ENCODE measurements at places on chromosomes 6 and 20.

DNA sequence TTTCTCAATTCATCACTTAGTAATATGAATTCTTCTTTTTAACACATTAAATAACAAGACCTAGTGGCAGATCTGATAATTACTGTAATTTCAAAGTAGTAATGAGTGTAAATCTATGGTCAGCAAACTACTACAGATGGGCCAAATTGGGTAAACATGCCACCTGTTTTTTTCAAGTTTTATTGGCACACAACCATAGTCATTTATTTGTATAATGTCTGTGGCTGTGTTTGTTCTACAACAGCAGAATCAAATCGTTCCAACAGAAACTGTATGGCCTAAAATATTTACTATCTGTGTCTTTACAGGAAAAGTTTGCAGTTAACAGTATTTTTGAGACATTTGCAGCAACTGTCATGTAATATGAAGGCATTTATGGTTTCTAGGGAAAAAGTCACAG, 86.1 kb upstream of the EYA2 start:
- no peak for DNase-seq

DNA sequence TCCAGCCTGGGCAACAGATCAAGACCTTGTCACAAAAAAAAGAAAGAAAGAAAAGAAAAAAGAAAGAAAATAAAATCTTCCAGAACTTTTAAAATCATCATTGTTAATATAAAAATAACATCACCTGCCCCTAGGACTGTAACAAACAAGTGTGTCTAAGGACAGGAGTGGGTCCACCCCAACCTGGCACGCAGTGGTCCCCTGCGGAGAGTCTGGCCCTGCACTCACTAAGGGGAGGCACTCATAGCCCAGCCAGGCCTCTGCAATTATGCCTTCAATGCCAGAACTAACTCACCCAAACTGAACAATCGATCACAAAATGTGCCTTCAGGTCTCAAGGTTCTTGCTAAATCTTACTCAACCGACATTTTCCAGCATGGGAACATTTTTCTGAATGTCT, 4.8 kb downstream of the GMEB2 start:
- DNase-seq, result no peak

- no peak for DNase-seq
Observed at GRCh38 chr6:140782941-140783340, 1349.8 kb upstream of the GJE1 start.

GRCh38 chr6:112513175-112513574, 166.0 kb downstream of the RFPL4B start:
- no peak for DNase-seq

DNA sequence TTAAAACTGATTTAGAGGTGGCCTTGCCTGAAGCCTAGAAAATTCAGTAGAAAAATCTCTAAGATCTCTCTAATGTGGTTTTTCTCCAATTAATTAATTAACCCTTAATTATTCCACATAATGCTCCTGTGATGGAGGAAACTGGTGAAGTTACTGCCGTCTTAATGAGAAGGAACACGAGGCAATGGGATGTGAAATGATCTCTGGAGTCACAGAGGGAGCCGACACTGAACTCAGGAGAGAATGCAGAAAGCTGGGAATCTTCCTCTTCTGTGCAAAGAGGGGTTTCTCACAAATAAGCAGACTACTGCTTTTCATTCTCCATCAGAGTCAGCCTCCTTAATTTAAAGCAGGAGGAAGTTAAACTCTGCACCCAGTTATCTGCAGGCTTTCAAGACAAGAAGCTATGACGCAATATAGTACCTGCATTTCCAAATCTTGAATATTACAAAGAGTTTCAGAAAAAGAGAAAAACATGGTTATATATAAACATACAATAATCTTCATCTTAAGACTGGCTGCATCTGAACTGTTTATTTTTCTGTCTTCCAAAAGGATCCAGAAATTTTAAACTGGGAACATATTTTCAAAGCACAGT, 18.1 kb upstream of the SNRPB2 start:
- DNase-seq, result no peak

GRCh38 chr20:58988565-58988882, 7.5 kb downstream of the NELFCD start:
- DNase-seq, result no peak

- DNase-seq, result no peak
Observed at GRCh38 chr20:62097881-62098407, 24.3 kb upstream of the LSM14B start.

GRCh38 chr6:156686301-156686994, 90.7 kb upstream of the ARID1B start:
- DNase-seq, result no peak

DNA sequence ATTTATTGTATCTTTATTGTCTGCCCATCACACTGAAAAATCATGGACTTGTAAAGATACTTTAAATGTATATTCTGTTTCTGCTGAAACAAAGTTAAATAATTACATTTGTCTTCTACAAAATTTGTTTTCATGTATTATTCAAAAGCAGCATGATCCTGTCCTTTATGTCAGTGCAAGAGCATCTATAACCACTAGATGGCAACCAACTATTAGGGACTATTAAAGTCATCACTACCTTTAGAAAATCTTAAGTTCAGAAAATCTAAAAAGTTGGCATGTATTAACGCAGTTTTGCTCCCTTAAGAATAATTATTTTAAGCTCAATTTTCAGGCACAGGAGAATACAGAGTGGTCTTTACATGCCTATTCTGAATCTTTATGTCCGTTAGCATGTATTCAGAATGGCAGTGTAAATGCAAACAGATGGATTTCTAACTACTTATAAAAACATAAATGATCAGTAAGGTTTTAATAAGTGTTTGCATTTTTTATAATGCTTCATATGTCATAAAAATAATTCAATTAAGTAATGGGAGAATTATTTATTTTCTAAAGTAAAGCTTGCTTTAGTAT, 17.8 kb downstream of the TMEM30A start:
- DNase-seq, result no peak

Data from CD4-positive, alpha-beta T cell treated with Interferon alpha-2 for 1 hour (primary cell).